NCI-H2081 treated with DMSO at 0.1 percent for 48 hours (cell line): ENCODE measurements at places on chromosomes 12 and 14.

GRCh38 chr14:96158735-96159134 is 45.9 kb upstream of the BDKRB2 start:
- DNase-seq, result no peak

- DNase-seq, result no peak
Observed at GRCh38 chr14:21066882-21067502, 3.1 kb upstream of the ARHGEF40 start.

DNA sequence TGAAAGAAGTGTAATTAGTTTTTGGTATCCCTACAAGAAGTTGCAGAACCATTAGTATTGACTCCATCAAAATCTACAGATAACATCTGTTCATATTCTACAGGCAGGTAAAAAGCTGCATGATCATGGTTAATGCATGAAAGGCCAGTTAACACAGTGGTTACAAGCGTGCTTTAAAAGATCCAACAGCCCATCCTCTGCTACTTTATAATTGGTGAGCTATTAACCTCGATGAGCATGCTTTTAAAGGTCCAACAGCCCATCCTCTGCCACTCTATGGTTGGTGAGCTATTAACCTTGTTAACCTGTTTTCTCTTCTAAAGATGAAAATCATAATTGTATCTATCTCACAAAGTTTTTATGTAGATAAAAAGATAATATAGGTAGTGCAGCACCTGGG is 289.3 kb downstream of the DUSP6 start:
- DNase-seq, result no peak

DNA sequence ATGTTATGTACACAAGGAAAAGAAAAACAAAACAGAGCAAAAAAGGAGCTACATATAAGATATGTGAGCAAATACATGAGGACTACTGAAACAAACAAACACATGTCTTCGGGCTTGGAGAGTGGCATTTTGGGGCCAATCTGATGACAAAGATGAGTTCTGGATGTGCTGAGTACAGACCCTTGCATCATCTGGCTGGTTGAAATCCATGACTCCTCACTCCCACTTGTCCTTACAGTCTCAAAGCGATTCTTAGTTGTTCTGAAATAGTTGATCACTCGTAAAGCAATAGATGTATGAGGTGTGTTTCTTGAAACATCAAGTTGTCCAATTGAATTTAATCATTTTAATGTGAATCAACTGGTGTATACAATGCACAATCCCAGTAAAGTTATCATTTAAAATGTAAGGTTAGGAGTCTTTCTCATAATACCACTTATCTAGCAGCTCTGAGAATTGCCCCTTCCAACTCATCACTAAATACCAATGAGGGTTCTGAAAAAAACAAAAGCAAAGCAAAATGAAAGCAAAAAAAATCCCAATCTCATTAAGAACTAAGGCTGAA is 136.9 kb downstream of the ITPR2 start:
- DNase-seq, result no peak

- no peak for DNase-seq
Observed at GRCh38 chr12:47190271-47190750, 110.6 kb upstream of the AMIGO2 start.

DNA sequence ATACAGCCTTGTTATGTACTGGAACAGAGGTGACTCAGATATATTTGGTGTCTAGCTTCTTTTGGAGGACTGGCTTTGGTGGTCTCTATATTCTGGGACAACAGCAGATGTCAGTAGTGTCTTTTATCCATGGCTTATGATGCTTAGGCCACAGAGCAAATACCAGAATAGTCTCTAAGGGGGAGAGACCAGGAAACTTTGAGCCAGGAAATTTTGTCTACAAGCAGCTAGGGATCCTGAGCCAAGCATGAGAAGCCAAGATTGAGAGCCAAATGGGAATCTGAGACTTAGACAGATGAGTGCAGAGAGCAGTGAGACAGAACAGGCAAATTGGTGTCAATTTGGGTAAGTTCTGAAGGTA is 28.4 kb upstream of the PTPRR start:
- no peak for DNase-seq

DNA sequence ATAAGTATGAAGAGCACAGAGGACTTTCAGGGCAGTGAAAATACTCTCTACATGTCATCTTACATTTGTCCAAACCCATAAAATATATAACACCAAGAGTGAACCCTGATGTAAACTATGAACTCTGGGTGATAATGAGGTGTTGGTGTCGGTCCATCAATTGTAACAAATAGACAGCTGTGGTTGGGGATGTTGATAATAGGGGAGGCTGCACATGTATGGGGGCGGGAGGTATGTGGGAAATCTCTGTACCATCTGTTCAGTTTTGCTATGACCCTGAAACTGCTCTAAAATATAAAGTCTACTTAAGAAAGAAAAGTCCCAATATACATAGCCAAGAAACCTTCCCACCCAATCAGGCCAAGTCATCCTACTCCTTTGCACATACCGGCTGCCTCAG is 88.5 kb downstream of the GPR135 start:
- no peak for DNase-seq

DNA sequence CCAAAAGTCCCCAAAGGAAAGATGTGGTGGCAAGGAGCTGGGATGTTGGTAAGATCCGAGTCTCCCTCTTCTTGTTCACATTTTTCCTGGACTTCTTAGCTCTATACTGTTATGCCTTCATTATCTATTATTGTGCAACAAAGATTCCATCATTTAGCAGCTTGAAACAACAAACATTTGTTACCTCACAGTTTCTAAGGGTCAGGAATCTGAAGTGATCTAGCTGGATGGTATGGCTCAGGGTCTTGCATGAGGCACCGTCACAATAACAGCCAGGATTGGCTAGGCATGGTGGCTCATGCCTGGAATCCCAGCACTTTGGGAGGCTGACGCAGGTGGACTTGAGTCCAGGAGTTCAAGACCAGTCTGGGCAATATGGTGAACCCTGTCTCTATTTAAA is 51.1 kb upstream of the KRAS start:
- DNase-seq, result no peak

DNA sequence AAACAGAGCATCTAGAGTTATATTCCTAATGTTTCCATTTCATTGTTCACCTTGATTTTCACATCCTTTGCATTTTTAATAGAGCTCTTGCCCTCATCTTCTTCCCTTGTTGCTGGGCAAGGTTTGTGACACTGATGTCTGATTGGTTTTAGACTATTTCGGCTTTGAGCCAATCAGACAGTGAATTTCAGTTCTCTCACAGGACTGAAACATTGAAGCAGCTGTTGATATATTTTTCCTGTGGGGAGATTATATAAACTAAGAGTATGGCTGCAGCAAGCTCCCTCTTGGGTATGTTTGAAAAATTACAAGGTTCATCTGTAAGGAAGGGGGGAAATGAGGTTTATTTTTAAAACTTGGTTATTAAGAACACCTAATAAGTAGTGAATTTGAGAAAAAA is 51.2 kb downstream of the ATF7IP start:
- peak; percentile 77 for DNase-seq

DNA sequence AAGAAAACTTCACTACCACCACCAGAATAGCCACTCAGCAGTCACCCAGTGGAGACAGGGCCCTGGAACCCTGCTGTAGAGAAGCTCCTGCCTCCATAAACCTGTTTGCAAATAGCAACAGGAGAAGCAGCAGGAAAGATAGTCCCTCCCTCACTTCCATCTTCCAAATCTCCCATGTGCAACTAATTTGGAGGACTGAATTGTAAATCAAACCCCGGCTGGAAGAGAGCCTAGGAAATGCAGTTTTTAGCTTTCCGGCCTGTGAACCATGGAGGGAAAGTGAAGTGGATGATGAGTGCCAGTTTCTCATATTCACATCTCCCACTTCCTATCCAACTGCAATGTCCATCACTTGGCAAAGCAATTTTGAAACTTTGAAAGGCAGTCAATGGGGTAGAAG is 167.2 kb upstream of the FRMD6 start:
- no peak for DNase-seq

DNA sequence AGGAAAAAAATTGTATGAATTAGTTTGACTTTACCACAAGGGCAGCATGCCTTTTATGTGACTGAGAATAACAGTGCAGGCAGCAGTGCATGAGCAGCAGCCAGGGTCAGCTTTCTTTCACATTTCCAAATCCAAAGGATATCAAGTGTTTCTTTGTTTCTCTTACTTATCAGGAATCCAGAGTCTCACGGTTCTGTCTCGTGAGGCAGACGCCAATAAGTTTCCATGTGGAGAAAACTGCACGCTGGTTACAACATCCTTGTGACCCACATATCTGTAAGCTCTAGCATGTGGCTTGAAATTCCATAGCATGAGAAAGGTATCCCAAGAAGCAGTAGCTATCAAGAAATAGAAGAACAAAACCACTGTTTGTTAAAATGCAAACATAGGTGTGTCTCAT is 27.6 kb downstream of the GALNT4 start:
- DNase-seq, result no peak

DNA sequence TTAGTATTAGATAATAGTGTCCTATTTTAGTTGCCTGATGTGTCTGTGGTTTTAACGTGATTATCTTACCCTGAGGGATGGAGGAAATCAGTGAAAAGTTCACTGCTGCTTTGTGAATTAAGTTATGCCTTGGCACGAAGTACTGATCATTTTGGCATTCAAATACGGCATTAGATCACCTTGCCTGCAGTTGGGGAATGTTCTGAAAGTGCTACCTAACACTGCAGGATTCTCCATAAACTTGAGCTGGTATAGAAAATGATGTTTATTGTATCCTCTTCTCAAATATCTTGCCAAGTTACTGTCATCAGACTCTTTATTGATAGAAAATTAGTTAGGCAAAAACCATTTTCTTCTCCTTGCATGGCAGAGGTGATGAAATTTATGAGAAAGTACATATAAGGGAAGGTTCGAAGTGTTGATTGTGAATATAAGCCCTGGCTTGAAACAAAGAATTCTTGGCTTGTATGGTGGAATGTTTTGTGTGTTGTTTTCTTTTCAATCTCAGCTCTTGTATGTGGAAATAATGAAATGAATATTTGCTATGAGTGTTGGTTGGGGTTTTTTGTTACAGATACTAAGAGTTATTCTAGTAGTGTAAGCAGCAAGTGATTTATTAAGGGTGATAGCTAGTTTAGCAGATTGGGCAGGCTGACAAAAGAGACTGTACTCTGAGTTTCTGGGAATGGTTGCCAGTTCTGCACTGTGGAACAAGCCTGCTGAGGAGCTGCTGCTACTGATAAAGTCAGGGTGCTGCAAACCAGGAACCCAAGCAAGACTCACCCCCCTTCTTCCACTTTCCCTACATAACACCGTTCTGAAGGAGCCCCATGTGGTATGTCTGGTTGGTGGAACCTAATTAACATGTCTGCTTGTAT is 448.3 kb downstream of the PCNX1 start:
- DNase-seq, result no peak

DNA sequence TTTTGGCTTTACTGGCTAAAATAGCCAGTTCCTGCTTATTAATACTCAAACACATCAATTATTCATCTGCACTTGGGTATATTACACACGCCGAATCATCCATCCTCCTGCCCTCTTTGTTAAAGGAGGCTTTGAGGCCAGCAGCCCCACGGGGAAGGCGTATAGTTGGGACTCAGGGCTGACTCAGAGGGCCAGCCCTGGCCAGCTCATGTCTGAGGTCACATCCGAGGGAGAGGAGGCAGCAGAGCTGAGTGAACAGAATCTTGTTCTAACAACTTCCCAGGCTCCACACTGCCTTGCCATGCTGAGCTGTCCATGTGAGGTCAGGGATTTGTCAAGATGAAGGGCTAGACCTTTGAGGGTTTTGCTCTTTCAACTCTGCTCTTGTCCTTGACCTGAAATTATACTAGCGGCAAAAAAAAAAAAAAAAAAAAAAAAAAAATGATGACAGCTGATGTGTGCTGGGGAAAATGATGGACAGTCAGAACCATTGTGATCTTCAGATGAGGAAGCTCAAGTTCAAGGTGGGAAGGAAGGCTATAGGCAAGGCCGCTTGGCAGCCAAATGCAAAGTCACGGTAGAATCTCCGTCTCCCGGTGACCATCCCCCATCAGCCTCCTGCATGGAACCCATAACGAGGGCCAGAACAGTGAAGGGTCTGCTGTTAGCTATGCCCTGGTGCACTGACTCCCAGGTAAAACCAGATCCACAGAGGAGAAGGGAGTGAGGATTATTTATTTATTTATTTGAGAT is 12.5 kb upstream of the MARK3 start:
- DNase-seq, result no peak

DNA sequence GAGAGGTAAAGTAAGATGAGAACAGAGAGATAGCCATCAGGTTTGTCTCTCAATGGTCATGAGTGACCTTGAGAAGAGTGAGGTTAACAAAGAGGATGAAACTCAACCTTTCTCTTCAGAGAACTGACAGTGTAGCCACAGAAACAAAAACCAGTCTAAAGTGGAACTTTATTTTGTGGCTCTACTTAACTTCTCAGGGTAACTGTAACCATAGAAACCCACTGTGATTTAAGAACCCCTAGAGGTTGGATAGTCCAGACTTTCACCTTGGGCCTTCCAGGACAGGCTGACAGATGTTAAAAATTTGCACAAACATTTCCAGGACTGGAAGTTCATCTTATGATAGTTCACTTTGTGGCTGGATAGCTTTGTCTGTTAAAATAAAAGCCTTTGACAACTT is 48.5 kb downstream of the ATP23 start:
- no peak for DNase-seq

- DNase-seq, result no peak
Observed at GRCh38 chr12:104653730-104654664, 197.2 kb downstream of the CHST11 start.
